ENCODE measurements at places on chromosomes 4 and X.

DNA sequence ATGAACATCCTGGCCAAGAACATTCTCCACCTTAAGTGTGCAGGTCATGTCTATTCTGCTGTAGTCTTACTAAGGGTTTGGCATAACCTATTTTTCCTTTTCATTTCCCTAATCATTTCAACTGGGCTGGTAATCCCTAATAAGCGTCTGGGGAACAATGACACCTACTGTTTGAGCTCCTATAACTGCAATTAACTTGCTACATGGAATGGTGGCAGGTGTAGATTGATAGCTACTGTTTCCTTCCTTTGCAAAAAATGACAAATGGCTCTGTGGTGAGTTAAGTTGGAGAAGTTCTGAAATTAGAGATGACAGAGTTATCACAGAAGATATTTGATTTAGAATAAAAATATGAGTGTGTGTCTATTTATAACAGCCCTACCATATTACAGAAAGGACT is 104.5 kb upstream of the NAP1L5 start:
- no peak for DNase-seq

GRCh38 chr4:172104539-172104938 is 291.3 kb downstream of the GALNTL6 start:
- DNase-seq: no peak

DNA sequence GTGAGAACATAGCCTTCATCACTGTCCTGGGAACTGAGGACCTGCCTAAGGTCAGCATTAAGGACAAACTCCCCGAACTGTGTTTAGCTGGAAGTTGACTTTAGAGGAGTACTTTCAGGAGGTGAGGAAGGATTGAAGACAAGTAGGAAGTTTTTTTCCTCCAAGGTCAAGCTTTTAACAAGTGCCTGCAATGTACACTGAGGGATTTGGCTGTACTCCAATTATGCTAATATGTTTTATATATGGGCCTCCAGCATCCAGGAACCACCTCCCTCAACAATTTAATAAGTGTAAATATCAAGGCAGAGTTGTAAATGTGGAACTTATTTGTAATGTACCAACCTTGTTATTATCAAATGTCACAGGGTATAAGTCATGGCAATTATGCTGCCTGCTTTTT is 726.2 kb downstream of the RPA4 start:
- DNase-seq: no peak

DNA sequence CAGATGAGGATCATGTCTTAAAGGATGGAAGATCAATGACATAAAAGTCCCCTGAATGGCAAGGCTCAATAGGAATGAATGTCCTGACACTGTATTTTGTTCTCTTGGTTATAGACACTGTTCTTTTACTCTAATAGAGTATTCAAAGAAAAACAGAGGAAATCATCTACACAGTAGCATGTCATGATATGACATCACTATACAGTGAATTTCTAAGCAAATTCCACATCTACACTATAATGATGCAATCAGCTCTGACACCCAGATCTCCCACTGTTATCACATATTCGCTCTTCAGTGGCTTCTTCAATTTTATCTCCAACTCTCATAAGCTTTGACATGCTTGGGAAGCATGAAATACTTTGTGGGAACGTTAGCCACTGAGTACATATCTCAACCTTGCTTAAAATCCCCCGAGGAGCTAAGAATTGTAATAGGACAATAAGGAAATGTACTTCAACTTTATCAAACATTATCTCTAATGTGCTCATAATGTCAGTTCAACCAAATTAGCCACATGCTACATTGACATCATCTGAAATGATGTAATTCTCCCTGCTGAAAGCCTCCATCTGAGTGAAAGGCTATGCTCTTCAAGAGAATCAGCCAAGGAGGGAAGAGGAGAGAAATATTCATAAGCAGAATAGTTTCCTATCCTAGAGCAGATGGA is 139.6 kb upstream of the PTCHD1 start:
- DNase-seq: no peak

- DNase-seq: no peak
Observed at GRCh38 chr4:156662921-156663320, 308.7 kb downstream of the PDGFC start.

DNA sequence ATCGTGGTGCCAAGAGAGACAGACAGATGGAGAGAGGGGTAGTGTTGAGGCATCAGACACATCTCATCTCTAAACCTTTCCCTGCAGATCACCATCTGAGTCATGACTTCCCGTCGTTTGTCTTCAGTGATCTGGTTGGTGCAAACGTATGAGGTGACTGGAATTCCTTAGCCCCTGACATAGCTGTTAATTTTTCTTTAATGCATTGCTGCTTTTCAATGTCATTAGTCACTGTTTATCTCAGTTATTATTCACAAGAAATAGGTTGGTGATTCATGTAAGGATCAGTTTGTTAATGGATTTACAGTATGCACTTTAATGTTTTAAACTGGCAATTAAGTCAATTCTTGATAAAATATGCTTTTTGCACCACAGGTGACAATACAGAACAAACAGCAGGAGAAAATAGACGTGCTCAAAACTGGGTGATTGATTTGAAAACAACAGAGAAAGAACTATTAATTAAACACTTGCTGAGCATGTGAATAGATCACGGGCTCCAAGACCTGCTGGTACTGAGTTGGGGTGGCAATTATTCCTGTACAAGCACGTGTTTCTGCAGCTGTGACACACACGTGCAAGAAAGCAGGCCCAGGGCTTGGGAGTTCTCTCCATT is 1.3 kb upstream of the TMEM154 start:
- no peak for DNase-seq

Measured in femur (tissue), 1 donor.